H4 (cell line): ENCODE measurements at places on chromosomes 5 and 9.

DNA sequence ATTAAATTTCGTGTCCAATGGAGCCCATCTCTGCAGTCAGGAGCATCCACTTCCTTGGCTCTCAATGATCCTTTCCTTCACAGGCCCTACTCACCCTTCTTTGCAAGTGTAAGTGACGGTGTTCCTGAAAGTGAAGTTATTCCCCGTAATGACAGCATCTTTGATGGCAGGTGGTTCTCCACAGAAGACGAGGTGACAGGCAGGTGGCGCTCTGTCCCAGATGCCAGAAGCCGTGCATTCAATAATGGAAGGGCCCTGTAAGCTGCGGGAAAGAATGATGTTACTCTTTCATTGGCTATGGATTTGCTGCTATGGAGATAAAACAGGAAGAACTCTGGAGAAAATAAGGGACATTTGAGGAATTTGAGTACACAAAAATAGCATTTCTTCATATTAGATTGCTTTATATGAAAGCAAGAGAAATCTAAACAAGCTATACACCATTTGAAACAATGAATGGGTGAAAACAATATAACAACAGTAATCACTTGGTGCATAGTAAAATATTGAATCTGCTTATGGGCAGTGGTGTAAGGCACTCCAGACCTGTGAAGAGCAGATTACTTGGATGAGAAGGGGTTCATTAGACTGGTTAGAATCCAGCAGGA is 89.9 kb upstream of the TXNDC8 start:
- peak; percentile 43 for DNase-seq

DNA sequence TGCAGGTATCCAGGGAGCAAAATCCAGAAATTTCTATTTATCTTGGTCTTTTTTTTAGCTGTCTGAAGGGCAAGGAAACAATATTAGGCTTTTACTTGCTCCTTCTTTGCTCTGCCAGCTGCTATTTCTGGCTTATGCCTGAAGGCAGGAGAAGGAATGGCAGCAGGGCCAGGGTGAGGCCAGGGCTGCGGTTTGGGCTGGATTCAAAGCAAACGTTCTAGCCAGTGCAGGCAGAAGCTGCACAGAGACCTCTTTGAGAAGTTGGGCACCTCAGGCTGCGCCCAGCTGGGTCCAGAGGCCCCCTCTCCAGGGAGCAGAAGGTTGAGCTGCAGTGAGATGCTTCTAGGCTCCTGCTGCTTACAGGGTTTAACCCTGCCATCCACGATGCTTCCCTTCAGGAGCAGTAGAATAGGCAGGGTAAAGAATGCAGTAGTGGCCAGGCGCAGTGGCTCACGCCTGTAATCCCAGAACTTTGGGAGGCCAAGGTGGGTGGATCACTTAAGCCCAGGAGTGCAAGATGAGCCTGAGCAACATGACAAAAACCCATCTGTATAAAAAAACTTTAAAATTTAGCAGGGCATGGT is 201.2 kb downstream of the ADCY2 start:
- DNase-seq, result peak; percentile 47

DNA sequence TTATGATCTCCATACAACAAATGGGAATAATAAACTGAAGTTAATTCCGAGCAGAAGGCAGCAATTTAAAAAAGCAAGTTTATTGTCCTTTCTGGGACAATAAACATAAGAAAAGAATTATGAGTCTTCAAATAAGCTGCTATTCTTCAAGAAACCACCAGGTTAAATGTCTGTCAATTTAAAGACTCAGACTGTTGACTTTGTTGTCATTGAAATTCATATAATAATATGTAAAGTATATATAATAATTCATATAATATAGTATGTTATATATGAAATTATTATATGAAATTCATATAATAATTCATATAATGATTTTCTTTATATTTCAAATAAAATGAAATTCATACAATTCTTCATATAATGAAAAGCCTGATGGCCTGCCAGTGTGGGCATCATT is 497.5 kb upstream of the RGMB start:
- no peak for DNase-seq

DNA sequence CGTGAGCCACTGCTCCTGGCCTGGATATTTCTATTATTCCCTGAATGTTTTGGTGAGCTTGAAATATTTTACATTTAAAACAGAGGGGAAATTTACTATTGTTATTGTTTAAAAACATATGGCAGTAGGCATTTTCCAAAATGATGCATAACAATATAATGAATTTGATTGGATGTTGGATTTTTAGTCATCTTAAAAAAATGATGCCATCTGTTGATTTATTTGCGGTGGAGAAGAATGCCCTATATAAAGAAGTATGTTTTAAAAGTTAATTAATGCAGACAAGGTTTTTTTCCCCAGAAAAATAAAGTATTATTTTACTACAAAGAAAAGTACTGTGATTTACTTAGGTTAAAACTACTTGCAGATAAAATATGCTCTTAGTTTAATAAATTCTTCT is 33.4 kb upstream of the ARRDC3 start:
- DNase-seq, result no peak

DNA sequence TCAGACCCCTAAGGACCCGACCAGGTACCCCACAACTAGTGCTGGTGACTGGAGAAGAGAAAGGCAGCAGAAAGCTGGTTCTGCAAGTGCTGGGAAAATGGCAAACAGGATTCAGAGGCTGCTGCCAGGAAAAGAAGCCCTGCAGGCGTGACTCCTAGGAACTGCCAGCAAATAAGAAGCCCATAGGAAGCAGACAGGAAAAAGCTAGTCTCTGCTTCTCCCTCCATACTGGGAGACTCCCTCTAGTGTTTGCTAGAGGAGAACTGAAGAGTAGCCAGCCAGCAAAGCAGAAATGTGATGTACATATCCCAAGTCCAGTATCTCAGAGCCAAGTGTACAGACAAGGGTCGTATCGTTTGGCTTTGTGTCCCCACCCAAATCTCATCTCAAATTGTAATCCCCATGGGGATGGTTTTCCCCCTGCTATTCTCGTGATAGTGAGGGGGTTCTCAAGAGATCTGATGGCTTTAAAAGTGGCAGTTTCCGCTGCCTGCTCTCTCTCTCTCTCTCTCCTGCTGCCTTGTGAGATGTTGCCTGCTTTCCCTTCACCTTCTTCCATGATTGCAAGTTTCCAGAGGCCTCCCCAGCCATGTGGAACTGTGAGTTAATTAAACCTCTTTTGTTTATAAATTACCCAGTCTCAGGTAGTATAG is 38.1 kb upstream of the TUSC1 start:
- peak; percentile 74 for DNase-seq

GRCh38 chr9:133056533-133056932 is 5.2 kb upstream of the CEL start:
- no peak for DNase-seq

GRCh38 chr5:103428411-103428871 is 134.1 kb downstream of the NUDT12 start:
- DNase-seq, result peak; percentile 62

DNA sequence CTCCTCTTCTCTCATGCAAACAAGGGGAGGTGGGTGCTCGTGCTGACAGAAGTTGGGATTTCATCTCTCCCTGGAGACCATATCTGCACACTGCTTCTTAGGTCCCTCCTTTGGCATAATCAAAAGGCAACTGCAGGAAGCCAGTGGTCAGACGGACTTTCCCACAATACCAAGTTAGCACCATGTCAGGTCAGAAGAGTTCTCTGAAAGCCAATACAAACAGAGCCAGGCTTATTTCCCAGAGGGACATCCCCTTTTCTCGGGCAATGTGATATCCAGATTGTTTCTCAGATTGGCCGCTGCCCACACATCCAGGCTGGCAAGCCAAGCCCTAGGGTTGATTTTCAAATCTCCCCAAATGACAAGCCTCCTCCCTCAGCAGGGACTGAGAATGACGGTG is 241.1 kb downstream of the NFIB start:
- DNase-seq, result no peak

- no peak for DNase-seq
These were observed 182.1 kb upstream of the PTGER4 start for GRCh38 chr5:40497573-40497972.

DNA sequence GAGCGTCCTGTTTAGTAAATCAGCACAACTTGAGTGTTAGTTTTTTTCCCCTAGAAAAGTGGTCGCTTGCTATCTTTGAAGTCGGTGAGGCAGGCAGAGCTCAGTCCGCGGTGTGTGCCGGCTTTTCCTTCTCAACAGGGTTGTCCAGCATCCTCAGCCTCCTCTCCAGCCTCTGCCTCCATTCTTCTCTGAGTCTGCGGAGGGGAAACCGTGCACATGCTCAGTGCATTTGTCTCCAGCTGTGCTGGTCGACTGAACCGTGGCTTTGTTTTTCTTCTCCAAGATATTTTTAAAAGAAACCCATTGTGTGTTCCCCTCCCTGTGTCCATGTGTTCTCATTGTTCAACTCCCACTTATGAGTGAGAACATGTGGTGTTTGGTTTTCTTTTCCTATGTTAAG is 25.3 kb downstream of the FAM240B start:
- DNase-seq, result no peak

GRCh38 chr5:608429-609370 is 3.4 kb upstream of the CEP72 start:
- no peak for DNase-seq

- DNase-seq, result no peak
These were observed 1.6 kb downstream of the CEMIP2 start for GRCh38 chr9:71766663-71767062.

GRCh38 chr9:35736201-35736633 is 3.8 kb downstream of the CREB3 start:
- DNase-seq, result peak; percentile 78

- DNase-seq, result no peak
These were observed 123.5 kb downstream of the CTNND2 start for GRCh38 chr5:11780641-11781345.

- no peak for DNase-seq
These were observed 3.0 kb upstream of the SLC25A48 start for GRCh38 chr5:135831439-135831838.

DNA sequence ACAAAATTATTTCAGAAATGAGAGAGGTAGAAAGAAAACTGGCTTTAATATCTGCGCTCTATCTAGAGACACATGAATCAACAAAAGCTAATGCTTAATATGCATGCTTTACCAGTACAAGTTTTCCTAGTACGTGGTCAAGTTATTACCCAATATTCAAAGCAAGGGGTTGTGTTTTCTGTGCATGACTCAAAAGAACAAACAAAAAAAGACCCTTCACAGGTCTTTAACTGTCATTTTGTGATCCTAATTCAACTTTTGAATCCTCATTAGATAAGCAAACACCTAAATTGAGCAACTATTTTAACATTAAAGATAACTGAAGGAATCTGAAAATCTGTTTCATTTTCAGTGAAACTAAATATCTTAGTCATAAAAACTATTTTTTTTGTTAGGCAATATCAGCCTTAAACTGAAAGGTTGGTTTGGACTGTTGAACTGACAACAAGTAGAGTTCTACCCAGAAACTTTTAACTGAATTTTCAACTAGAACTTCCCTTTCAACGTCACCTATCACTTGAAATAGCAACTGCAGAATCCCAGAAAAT is 12.5 kb downstream of the ST8SIA4 start:
- DNase-seq, result peak; percentile 35

- DNase-seq, result no peak
These were observed 106.8 kb upstream of the FBN2 start for GRCh38 chr5:128644863-128645262.

DNA sequence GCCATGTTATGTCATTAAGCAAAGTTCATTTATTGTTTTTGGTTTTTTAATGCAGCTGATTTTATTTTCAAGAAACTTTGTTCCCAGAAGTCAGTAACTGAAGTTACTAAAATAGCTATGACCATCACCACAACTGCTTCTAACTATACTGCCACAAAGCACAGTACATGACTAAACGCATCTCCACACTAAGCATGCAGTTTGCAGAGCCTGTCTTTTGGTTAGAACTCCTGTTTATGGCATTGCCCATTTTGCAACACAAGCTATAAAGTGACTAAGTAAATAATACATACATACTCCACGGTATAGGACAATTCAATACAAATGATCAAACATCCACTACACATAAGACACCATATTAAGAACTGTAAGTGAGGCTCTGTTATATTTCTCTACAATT is 109.7 kb downstream of the MLLT3 start:
- DNase-seq, result no peak

- DNase-seq, result no peak
These were observed 139.5 kb downstream of the NIPBL start for GRCh38 chr5:37015795-37016666.
